ENCODE measurements at places on chromosomes 2 and 18.

DNA sequence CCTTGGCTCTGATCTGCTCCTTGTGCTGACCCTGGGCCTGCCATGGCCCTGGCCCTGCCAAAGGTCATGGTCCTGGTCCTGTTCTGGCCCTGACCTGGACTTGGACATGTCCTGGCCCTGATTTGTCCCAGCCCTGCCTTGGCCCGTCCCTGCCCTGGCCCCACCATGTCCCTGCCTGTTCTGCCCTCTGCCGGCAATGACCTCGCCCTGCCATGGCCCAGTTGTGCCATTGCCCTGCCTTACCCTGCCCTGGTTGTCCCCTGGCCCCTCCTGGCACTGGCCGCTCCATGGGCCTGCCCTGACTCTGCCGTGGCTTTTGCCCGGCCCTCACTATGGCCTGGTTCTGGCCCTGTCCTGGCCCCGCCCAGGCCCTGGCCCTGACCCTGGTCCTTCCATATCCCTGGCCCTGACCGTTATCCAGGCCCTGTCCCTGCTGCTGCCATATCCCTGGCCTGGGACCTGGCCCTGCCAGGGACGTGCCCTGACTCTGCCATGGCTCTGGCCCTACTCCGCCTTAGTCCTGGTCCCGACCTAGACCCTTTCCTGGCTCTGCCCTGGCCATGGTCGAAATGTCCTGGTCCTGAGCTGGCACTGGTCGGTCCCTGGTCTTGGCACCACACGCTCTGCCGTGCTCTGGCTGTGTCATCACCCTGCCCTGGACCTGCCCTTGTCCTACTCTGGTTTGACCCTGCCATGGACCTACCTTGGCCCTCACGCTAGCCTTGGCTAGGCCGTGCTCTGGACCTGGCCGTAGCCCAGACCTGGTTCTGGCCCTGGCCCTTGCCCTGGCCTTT, 6.8 kb upstream of the ANKRD62 start:
- DNase-seq: no peak
- no peaks in the 10 kb centered on the region for H3K36me3 ChIP-seq
- no peak overlapping the region for H3K4me3 ChIP-seq
- H3K27me3 ChIP-seq: peaks cover 26% of the 10 kb centered on the region
- H3K4me1 ChIP-seq: peaks cover 3% of the 10 kb centered on the region
- H3K27ac ChIP-seq: no peak overlapping the region

- no peak overlapping the region for H3K4me3 ChIP-seq
- no peak for DNase-seq
- no peak overlapping the region for H3K27ac ChIP-seq
- H3K27me3 ChIP-seq: no peaks in the 10 kb centered on the region
- H3K4me1 ChIP-seq: peaks cover under 1% of the 10 kb centered on the region
- H3K36me3 ChIP-seq: peaks cover 11% of the 10 kb centered on the region
Measured at GRCh38 chr2:120265006-120265405, 12.4 kb downstream of the RALB start.

GRCh38 chr2:142254031-142254430, 123.2 kb upstream of the LRP1B start:
- H3K4me3 ChIP-seq: no peak overlapping the region
- H3K36me3 ChIP-seq: peaks cover 3% of the 10 kb centered on the region
- DNase-seq: no peak
- no peak overlapping the region for H3K27ac ChIP-seq

GRCh38 chr2:140621583-140622362, 1509.0 kb downstream of the LRP1B start:
- DNase-seq: no peak
- no peaks in the 10 kb centered on the region for H3K4me1 ChIP-seq

DNA sequence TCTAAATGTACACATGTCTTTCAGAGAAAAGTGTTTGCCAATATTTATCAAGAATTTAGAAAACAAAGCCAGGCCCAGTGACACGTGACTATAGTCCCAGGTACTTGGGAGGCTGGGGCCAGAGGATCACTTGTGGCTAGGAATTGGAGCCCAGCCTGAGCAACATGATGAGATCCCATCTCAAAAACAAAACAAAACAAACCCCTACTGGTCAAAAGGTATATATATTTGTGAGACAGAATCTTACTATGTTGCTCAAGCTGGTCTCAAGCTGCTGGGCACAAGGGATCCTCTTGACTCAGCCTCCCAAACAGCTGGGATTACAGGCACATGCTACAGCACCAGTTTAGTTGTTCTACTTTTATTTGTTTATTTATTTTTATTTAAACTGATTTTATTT, 79.2 kb downstream of the ZDBF2 start:
- H3K4me3 ChIP-seq: no peak overlapping the region
- H3K27ac ChIP-seq: no peak overlapping the region
- no peaks in the 10 kb centered on the region for H3K4me1 ChIP-seq
- H3K27me3 ChIP-seq: no peaks in the 10 kb centered on the region
- DNase-seq: no peak

- H3K4me3 ChIP-seq: no peak overlapping the region
- no peaks in the 10 kb centered on the region for H3K27me3 ChIP-seq
- peak overlapping the region; percentile 87 for H3K27ac ChIP-seq
- H3K4me1 ChIP-seq: peaks cover 57% of the 10 kb centered on the region
- H3K36me3 ChIP-seq: no peaks in the 10 kb centered on the region
- peak; percentile 53 for DNase-seq
Measured at GRCh38 chr2:108933691-108934117, 55.3 kb downstream of the EDAR start.

- H3K36me3 ChIP-seq: peaks cover 20% of the 10 kb centered on the region
- no peak overlapping the region for H3K4me3 ChIP-seq
- H3K27me3 ChIP-seq: no peaks in the 10 kb centered on the region
Measured at GRCh38 chr2:61959381-61960293, 54.2 kb downstream of the COMMD1 start.

- H3K27ac ChIP-seq: peak overlapping the region; percentile 40
- H3K36me3 ChIP-seq: no peaks in the 10 kb centered on the region
- no peak for DNase-seq
- no peak overlapping the region for H3K4me3 ChIP-seq
- no peaks in the 10 kb centered on the region for H3K27me3 ChIP-seq
Measured at GRCh38 chr2:149744865-149745264, 157.3 kb upstream of the MMADHC start.

- no peaks in the 10 kb centered on the region for H3K4me1 ChIP-seq
- H3K27ac ChIP-seq: no peak overlapping the region
- H3K27me3 ChIP-seq: no peaks in the 10 kb centered on the region
- H3K4me3 ChIP-seq: no peak overlapping the region
Measured at GRCh38 chr2:239694487-239694886, 293.7 kb upstream of the HDAC4 start.

DNA sequence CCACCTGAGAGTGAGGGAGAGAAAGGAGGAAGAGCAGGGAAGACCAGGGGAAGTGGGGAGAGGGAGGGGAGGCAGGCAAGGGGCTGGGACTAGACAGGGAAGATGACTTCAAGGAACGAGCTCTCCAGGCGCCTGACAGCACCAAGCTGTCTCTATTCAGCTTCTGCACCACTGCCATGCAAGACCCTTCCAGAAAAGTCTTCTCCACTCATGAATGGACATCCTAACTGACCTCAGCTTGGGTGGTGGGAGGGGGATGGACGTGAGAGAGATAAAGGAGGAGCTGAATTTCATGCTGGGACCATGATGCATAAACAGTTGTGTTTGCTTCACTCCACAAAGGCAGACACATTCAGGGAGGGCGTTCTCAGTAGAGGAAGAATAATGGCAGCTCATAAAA, 206.4 kb upstream of the ARL4C start:
- peaks cover 76% of the 10 kb centered on the region for H3K27me3 ChIP-seq
- H3K4me1 ChIP-seq: peaks cover 18% of the 10 kb centered on the region
- DNase-seq: no peak
- no peaks in the 10 kb centered on the region for H3K36me3 ChIP-seq

DNA sequence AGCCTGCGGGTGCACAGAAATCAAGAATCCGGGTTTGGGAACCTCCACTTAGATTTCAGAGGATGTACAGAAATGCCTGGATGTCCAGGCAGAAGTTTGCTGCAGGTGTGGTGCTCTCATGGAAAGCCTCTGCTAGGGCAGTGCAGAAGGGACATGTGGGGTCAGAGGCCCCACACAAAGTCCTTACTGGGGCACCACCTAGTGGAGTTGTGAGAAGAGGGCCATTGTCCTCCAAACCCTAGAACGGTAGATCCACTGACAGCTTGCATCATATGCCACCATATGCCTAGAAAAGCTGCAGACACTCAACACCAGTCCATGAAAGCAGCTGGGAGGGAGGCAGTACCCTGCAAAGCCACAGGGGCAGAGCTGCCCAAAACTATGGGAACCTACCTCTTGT, 833.0 kb downstream of the TMEM182 start:
- H3K4me1 ChIP-seq: no peaks in the 10 kb centered on the region
- H3K27me3 ChIP-seq: no peaks in the 10 kb centered on the region
- no peak for DNase-seq

DNA sequence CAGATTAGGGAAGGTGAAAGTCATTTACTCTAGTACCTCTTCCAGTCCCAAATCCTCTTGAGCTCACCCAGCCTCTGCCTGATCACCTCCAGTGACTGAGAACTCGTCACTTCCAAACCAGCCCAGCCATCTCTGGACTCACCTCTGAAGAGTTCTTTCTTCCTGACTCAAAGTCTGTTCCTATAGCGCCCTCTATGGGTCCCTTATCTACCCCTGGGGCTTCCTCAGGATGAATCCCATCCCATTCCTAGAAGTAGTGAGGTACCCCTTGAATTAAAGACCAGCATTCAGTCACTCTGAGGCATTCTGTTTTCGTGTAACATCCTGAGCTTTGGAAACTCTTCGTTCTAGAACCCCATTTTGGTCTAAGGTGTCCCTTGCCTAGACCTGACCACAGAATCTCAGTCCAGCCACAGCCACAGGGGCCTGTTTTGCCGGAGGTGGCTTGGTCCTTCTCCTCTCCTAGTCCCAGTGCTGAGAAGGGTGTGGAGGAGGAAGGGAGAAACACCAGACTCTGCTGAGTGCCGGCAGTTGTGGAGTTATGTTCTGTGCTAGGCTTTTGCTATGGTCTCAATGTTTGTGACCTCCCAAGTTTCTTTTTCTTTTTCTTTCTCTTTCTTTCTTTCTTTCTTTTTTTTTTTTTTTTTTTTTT, 32.7 kb downstream of the SIX3 start:
- H3K27ac ChIP-seq: no peak overlapping the region
- H3K4me1 ChIP-seq: no peaks in the 10 kb centered on the region
- no peak for DNase-seq
- no peaks in the 10 kb centered on the region for H3K36me3 ChIP-seq
- H3K4me3 ChIP-seq: no peak overlapping the region
- H3K27me3 ChIP-seq: peaks cover 75% of the 10 kb centered on the region

GRCh38 chr18:31424383-31424988, 23.1 kb upstream of the DSG3 start:
- no peaks in the 10 kb centered on the region for H3K27me3 ChIP-seq
- no peak for DNase-seq

DNA sequence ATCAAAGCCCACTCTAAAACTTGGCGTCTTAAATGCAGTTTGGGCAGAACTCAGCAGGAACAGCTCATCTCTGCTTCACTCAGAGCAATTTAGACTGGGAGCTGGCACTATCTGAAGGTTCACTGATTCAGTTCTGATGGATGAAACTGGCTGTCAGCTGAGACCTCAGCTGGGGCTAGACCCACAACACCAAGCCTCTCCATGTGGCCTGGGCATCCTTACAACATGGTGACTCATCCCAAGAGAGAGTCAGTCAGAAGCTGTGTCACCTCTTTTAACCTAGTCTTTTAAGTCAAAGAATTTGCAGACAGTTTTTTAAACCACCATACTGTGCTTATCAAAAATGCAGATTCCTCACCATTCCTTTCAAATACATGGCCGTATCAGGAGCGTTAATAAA, 62.6 kb upstream of the ZNF397 start:
- H3K36me3 ChIP-seq: no peaks in the 10 kb centered on the region
- no peak overlapping the region for H3K27ac ChIP-seq
- peaks cover 3% of the 10 kb centered on the region for H3K4me1 ChIP-seq
- DNase-seq: no peak
- H3K27me3 ChIP-seq: no peaks in the 10 kb centered on the region

DNA sequence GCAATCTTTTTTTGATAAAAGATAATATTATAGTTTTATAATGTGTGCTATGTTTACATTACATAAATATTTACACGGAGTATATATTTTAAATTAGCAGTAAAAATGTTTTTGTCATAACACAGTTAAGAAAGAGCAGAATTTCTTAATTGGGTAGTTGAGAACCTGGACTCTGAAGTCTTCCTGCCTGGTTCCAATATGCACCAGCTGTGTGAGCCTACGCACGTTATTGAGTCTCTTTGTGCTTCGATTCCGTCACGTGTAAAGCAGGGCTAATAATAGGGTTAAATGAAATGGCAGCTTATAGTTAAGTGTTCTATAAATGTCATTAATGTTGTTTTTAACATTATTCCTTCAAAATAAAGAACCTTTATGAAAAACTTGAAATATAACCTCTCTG, 1.2 kb upstream of the CCDC88A start:
- DNase-seq: no peak
- peak overlapping the region; percentile 19 for H3K4me3 ChIP-seq
- peaks cover 5% of the 10 kb centered on the region for H3K27me3 ChIP-seq
- H3K27ac ChIP-seq: no peak overlapping the region
- H3K36me3 ChIP-seq: no peaks in the 10 kb centered on the region

DNA sequence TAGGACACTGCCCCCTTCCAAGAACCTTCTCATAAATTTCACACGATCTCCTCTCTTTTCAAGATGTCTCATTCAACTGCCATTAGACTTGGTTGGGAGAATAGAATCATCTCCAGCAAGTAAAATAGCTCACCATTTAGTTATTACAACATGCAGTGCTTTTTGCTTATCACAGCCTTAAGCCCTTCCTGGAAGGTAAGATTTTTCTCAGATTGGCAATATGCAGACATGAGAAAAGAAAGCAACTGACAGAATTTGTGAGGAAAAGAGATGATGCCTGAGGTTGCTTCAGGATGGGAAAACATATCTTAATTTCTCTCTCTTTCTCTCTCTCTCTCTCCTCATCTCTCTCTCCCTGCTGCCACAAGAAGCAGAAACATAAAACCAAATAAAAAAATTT, 855.1 kb upstream of the ACVR2A start:
- H3K4me3 ChIP-seq: no peak overlapping the region
- no peaks in the 10 kb centered on the region for H3K27me3 ChIP-seq
- peaks cover 32% of the 10 kb centered on the region for H3K4me1 ChIP-seq
- no peaks in the 10 kb centered on the region for H3K36me3 ChIP-seq

DNA sequence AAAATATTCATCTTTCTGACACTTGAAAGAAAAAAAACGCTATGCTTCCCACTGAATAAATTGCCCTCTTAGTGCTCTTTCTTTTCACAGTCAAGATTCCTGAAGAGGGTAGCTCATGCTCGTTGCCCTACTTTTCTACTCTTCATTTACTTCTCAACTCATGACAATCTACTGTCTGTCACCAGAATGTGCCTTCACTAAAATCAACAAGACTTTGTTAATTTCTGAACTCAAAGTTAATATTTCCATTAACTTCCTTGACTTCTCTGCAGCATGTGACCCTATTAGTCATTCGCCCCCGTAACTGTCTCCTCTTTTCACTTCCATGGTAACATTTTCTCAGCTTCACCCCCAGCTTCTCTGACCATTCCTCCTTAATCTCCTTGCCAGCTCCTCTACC, 98.9 kb upstream of the MAPRE2 start:
- no peak for DNase-seq
- H3K36me3 ChIP-seq: no peaks in the 10 kb centered on the region
- H3K4me1 ChIP-seq: peaks cover 7% of the 10 kb centered on the region

Measured in mesothelial cell of epicardium (in vitro differentiated cells).